ENCODE measurements at places on chromosomes 2 and 18.

- peak; percentile 67 for DNase-seq
These were observed 77.5 kb downstream of the GFPT1 start for GRCh38 chr2:69309351-69310110.

DNA sequence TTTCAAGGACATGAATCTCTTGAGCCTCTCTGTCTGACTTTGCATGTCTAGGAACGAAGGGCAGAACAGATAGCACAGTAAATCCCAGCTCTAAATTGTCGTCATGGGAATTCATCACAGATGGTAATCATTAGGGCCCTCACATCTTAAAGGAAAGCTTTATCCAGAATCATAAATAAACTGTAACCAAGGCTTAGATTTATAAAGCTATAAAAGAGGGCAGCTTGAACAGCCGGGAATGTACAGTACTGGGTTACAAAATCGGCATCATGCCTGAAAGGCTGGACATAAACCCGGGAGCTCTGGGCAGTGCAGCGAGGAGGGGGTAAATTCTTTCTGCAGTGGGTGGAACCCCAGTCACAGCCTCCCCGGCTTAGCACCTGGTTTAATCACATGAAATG is 144.4 kb downstream of the GFPT1 start:
- peak; percentile 91 for DNase-seq

GRCh38 chr2:220893411-220893810 is 678.7 kb downstream of the EPHA4 start:
- DNase-seq: peak; percentile 78

DNA sequence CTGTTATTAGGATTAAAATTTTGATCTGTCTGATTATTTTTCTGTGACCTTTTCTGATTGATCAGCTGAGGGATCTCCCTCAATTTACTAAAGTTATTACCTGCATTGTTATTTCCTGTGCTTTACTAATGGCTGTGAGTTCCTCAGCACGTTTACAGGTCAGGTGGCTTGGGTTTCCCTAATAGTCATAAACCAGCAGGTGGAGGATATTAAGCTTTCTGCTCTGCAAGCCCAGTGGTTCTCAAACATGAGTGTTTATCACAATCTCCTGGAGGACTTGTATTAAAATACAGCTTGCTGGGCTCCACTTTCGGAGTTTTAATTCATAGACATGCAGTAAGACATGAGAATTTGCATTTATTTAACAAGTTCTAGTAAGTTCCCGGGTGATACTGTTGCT is 22.4 kb upstream of the UGP2 start:
- no peak for DNase-seq

DNA sequence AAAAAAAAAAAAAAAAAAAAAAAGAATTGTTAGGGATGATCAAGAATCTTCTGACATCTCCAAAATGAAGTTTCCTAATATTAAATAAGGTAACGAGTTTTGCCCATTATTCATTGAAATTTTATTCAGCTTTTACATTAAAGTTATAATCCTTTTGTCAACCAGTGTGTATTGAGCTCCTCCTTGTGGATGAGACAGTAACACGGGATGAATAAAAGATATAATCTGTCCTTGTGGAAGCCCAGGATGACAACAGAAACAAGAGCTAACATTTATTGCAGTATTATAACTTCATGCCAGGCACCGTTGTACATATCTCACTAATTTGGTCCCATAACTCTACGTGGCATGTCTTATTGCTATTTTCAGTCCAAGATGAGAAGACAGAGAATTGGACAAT is 33.4 kb upstream of the SERPINB7 start:
- DNase-seq: peak; percentile 33

GRCh38 chr2:39515897-39516346 is 78.8 kb upstream of the MAP4K3 start:
- no peak for DNase-seq

GRCh38 chr18:56067214-56067894 is 479.4 kb upstream of the TCF4 start:
- DNase-seq: no peak

DNA sequence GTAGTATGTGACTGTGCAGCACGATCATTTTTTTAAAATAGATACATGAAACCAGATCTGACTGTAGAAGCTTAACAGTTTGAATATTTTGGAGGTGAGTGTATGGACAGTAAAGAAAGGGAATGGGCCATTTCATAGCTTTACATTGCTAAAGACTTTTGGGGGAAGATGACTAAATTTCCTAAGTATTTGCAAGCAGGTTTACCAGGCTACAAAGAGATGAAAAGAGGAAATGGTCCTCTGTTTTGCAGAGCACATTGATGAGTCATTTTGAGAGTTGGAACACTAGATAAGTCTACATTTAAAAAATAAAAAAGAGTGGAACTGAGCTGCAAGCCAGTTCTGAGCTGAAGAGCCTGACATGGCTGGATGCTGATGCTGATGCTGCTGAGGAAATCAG is 115.7 kb upstream of the LRATD1 start:
- peak; percentile 64 for DNase-seq

DNA sequence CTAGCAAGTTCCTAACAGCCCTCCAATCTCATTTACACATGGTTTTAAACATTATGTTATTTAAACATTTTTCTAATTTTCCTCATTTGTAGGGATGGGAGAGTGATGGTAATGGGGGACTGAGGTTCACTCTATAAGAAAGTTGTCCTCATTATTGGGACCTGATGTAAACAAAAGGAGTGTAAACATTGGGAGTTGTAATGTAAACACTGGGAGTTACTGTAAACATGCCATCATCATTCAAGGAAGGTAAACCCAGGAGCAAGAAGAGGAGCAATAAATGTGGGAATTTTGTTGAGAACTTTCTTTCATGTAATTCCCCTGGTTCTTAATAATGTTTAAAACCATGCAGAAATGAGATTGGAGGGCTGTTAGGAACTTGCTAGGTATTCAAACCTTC is 17.8 kb downstream of the RFTN2 start:
- DNase-seq: no peak
